Left forelimb (tissue), 1 donor: ENCODE measurements at places on chromosomes 3 and 15.

- DNase-seq: no peak
Observed at GRCh38 chr15:55255714-55256113, 33.9 kb downstream of the RAB27A start.

- DNase-seq: no peak
Observed at GRCh38 chr3:168952551-168952950, 711.0 kb downstream of the MECOM start.

GRCh38 chr15:33086500-33087121, 107.9 kb downstream of the FMN1 start:
- DNase-seq: no peak

DNA sequence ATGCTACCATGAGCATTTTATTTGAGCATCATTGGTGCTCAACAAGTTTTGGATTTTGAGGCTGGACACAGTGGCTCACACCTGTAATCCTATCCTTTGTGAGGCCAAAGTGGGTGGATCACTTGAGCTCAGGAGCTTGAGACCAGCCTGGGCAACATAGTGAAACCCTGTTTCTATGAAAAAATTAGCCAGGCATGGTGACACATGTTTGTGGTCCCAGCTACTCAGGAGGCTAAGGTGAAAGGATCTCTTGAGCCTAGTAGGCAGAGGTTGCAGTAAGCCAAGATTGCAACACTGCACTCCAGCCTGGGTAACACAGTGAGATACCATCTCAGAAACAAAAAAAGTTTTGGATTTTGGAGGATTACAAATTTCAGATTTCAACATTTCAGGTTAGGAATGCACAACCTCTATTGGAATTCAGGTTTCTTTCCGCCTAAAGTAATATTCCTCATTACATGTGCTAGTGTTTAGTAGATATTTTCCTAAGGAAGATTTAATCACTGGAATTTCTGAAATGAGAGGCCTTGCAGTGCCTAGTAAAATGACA, 27.6 kb downstream of the CNOT10 start:
- no peak for DNase-seq

DNA sequence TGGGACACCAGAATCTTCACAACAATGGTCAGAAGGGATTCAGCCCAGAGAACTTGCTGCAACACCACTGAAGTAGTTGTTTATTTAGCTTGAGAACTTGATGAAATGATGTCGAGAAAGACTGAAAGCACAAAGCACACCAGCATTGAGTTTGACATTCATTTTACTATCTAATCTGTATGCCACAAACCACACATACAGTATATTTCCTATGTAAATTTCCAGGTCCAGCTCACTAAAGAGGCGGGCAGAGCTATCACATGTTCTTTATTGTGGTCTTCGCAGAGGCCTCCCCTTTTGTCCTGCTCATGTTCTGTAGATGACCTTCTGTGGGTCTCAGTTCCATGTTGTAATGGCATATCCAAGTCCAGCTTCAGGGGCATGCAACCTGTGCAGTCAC, 10.4 kb upstream of the FMN1 start:
- DNase-seq: no peak

- DNase-seq: no peak
Observed at GRCh38 chr3:134481166-134481565, 4.6 kb downstream of the ANAPC13 start.

- DNase-seq: no peak
Observed at GRCh38 chr3:100427699-100428098, 26.4 kb downstream of the LNP1 start.

GRCh38 chr3:32239307-32240158, 1.1 kb downstream of the CMTM8 start:
- no peak for DNase-seq

- DNase-seq: peak; percentile 54
Observed at GRCh38 chr15:101048581-101049030, 129.4 kb downstream of the LRRK1 start.

DNA sequence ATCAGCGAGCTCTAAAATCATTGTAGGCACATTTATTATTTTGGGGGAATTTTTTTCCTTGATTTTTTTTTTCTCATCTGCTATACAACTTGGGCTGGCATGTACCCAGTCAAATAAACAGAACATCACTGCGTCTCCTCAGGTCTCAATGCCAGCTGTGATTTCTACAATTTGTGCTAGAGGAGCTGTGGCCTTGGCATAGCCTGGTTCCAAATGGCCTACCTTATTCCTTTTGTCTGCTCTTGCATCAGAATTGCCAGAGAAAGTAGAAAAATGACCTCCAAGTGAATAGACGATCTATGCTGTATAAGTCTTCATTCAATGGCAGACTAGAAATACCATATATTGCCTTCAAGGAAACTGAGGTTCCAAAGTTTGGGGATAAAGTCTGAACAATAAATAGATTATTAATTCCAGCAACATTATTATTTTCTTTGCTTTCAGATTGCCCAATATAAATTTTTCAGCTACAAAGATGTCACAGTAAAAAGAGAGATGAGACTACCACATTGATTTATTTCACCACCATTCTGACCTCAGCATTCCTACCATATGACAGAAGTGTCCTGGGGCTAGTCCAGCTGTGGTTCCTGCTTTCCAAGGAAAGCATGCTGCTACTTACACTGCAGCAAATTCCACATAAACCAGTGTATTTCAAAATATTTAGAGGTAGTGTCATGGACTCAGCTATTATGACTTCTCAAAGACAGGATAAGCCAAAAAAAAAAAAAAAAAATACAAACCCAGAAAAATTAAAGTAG, 493.9 kb upstream of the ZNF385D start:
- no peak for DNase-seq

GRCh38 chr3:45985532-45986302, 9.9 kb downstream of the FYCO1 start:
- no peak for DNase-seq

DNA sequence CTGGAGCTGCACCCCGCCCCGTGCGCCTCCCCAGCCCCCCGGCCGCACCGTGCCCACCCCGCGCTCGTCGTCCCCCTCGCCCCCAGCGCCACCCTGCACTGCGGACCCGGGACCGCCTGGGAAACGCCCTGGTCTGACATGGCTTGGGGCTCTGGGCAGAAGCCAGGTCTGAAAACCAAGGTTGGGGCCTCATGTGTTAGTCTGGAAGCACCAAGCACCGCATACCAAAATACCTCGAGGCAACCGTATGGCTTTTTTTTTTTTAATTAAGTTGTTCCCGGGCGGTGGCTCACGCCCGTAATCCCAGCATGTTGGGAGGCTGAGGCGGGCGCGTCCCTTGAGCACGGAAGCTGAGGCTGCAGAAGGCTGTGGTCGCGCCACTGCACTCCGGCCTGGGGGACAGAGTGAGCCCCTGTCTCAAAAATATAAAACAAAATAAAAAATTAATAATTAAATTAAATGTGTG, 91.5 kb upstream of the CHD2 start:
- peak; percentile 78 for DNase-seq

DNA sequence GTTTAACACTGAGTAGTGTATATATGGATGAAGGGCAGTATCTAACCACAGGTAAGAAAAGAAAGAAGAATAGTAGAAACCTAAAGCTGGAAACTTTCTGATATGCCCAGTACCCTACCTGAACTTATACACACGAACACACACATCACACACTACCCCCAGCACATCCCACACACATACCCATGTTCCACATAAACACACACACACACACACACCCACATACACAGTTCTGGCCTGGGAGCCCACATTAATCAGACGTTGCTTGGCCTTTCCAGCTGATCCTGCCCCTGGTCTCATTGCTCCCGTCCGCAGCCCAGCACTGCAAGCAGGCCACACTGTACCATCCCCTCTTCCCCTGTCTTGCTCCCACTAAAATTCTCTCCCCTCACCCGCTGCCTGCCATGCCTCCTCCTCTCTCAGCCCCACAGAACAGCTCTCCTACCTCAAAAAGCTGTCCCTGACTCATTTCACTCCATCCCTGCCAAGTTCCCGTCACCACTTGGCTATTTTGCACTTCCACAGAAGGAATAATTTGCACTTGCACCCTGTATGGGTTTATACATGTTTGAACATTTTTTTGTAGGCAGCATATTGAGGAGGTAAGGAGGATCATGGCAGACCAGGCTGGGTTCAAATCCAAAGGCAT, 185.8 kb upstream of the PPP2R3A start:
- no peak for DNase-seq

DNA sequence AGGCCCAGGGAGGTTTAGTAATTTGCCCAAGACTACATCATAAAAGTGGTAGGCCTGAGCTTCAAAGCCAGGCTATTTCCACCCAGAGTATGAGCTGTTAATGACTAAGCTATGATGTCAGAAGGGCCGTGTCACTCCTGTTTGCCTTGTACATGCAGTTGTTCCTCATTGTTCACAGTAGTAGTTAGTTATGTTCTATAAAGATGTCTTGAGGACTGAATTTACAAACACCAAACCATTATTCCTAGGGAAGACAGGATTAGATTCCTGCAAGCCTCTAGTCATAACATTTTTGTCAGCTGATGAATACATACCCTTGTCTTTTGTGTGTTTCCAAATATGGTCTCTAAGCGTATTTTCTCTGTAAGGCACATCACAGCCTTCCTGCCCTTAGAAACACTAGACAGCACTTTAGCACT, 20.9 kb upstream of the LARS2 start:
- no peak for DNase-seq

DNA sequence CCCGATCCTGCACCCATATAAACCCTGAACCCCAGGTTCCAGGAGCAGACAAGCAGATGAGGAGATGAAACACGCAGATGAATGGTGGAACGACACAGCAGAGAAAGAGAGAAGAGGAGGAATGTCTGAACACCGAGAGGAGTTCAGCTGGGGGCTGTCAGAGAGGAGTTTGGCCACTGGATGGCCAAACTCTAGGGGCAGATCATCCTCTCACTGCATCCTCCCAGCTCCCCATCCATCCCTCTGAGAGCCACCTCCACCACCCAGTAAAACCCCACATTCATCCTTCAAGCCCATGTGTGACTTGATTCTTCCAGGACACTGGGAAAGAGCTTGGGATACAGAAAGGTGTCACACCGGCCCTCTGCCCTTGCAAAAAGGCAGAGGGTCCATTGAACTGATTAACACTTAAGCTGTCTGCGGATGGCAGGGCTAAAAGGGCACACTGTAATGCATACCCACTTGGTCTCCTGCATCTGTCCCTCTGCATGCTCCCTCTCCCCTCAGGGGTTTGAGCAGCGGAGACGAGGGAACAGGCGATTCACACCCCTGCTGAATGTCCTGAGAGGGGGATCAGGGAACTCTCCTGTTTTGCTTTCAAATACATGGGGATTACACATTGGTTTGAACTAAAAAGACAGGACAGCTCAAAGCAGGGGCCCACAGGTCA, 53.8 kb downstream of the TMED3 start:
- no peak for DNase-seq

DNA sequence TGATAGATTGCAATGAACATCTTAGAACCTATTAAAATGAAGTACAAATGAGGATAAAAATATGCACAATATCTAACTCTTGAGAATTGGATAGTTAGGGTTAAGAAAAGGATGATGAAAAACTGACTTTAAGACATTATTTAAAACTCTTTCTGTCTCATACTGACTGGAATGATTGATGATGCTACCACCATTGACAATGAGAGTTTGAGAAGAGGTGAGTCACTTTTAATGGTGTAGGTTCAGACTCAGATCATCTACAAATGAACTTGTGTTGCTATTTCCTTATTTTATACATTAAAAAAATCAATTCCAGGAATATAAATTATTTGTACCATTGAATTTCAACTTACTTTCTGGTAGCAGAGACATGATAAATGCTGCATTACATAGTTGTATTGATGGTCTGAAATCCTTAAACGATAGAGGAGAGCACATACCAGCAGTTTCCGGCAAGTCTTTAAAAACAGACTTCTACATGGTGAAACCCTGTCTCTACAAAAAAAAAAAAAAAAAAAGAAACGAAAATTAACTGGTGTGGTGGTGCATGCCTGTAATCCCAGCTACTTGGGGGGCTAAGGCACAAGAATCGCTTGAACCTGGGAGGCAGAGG, 409.0 kb downstream of the OTOL1 start:
- no peak for DNase-seq

DNA sequence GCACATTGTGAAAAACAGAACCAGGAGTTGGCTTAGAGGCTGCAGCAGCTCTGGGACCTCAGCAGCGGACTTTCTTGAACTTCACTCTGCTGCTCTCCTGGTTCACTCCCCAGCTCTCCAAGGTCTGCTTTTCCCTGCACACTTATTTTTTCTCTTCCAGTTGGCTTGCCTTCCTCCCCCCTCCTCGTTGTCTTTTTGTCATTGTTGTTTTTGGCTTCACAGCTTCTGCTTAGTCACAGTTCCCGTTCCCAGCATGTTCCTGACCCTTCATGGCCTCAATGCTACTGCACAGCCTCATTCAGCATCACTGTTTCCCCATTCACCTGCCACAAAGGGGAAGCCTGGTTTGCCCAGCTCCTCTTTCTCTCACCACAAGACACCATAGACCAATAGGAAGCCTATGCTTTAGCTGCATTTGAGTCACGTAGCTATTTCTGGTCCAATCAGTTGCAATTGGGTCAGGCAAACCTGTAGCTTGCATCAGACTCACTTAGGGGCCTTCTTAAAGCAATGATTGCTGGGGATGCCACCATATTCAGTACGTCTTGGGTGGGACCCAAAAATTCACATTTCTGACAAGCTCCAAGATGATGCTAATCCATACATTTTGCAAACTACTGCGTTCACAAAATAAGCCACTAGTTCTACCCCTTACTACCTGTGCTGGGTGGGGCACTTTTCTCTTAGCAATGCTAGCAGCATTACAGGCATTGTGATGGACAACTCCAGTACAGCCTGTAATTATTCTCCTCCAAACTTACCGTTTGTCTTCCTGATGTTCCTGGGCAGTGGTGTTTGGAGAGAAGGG, 7.8 kb upstream of the SUMF1 start:
- DNase-seq: no peak

- no peak for DNase-seq
Observed at GRCh38 chr15:31867536-31868442, 162.5 kb upstream of the CHRNA7 start.

GRCh38 chr3:24680214-24680967, 185.7 kb upstream of the THRB start:
- DNase-seq: no peak

DNA sequence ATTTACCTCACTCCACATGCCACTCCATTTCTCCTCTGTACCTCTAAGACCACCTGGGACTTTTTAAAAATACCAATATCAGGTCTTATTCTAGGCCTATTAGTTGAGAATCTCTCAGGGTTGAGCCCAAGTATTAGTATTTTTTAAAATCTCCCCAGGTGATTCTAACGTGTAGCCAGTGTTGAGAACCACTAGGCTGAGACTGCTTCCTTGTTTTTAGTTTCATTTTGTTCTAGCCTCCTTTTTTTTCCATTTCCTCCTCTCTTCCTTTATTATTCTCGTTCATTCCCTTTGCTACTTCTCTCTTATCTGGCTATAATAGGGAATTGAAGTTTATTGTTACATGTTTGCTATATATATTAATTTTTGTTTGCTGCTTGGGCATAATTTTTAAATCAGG, 217.8 kb upstream of the CD96 start:
- no peak for DNase-seq
